ENCODE measurements at places on chromosomes 3 and 15.

DNA sequence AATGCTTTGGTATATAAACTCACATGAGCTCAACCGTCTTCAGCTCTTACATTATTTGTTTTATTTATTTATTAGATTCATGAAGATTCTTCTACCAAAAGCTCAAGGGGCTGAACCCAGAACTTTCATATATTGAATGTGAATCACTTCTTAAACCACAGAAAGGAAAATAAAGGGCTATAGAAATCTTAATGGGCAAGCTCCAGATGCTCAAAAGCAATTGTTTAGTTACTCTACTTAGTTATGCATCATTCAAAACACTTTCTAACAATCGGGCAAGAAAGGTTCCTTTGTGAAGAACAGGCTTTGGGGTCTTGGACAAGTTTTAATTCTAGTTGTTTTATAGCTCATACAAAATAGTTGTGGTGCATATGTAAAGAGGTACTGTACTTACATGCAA is 380.2 kb downstream of the TIGIT start:
- peak; percentile 18 for DNase-seq

DNA sequence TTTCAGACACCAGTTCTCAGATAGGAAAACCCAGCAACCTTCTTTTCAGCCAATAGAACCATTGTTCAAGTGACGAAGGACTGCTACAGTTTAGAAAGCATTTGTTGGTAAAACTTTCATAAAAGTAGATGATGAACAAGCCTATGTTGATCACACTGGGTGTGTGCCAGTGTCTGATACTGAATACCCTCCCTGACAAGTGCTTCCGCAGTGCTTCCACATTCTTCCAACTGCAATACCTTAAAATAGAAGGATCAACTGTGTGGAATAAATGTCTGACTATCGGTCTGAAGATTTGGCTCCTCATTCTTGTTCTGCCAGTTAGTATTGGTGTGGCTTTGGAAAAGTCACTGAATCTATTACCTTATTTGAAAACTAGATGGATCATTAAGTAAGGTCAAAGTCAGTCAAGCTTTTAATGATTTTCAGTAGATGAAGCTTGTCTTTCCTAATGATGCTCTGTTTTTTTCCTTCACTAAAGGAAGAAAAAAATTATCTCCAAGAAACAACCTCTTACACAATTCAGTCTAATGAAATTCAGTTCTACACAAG is 479.4 kb upstream of the CBLB start:
- DNase-seq: no peak

GRCh38 chr3:13009132-13009945 is 63.9 kb downstream of the IQSEC1 start:
- no peak for DNase-seq

GRCh38 chr15:81163961-81164800 is 30.1 kb downstream of the CFAP161 start:
- DNase-seq: peak; percentile 90

- DNase-seq: no peak
Observed at GRCh38 chr3:127702151-127702578, 29.4 kb downstream of the ABTB1 start.

GRCh38 chr15:74618841-74619596 is 3.4 kb downstream of the CLK3 start:
- no peak for DNase-seq

DNA sequence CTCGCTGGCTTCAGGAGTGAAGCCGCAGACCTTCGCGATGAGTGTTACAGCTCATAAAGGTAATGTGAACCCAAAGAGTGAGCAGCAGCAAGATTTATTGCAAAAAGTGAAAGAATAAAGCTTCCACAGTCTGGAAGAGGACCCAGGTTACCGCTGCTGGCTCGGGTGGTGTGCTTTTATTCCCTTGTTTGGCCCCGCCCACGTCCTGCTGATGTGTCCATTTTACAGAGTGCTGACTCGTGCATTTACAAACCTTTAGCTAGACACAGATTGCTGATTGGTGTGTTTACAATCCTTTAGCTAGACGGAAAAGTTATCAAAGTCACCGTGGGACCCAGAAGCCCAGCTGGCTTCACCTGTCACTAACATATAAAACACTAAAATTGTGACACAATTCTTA is 1464.5 kb downstream of the ZPLD1 start:
- DNase-seq: no peak
